Renal cortex interstitium (tissue), 15 donors: ENCODE measurements at places on chromosomes 4 and X. TPM values are rescaled to one million over a fixed set of nuclear protein-coding genes. Genes with fewer than 3 reads are reported as not detected.

The MGAT4D gene
- polyA plus RNA-seq, result not detected

The ENAM gene
- polyA plus RNA-seq, result 6.8 TPM

The SRPX2 gene
- polyA plus RNA-seq, result 14.3 TPM

The TAF7L gene
- polyA plus RNA-seq, result 0.57 TPM

The BTC gene
- polyA plus RNA-seq, result 4.7 TPM

DNA sequence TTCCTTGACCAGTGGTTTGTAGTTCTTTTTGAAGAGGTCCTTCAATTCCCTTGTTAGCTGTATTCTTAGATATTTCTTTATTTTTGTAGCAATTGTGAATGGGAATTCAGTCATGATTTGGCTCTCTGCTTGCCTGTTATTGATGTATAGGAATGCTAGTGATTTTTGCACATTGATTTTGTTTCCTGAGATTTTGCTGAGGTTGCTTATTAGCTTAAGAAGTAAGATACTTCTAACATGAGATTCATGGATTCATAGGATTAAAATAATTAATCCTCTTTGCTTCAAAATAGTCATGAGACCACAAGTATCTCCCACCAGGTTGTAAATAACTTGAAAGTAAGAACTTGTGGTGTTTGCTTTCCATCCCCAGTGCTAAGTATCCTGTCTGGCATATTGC lies 308.9 kb downstream of the DTHD1 start:
- no peak for DNase-seq

The CDS1 gene
- 21.2 TPM for polyA plus RNA-seq
